ENCODE measurements at places on chromosomes 12 and 14.

GRCh38 chr14:31418440-31418839, 1.9 kb downstream of the HEATR5A start:
- DNase-seq = no peak

- no peak for DNase-seq
Measured at GRCh38 chr14:101072531-101072930, 169.0 kb upstream of the RTL1 start.

- no peak for DNase-seq
Measured at GRCh38 chr12:114628199-114628598, 55.8 kb downstream of the TBX3 start.

- no peak for DNase-seq
Measured at GRCh38 chr14:73325630-73326299, 88.5 kb downstream of the PAPLN start.

DNA sequence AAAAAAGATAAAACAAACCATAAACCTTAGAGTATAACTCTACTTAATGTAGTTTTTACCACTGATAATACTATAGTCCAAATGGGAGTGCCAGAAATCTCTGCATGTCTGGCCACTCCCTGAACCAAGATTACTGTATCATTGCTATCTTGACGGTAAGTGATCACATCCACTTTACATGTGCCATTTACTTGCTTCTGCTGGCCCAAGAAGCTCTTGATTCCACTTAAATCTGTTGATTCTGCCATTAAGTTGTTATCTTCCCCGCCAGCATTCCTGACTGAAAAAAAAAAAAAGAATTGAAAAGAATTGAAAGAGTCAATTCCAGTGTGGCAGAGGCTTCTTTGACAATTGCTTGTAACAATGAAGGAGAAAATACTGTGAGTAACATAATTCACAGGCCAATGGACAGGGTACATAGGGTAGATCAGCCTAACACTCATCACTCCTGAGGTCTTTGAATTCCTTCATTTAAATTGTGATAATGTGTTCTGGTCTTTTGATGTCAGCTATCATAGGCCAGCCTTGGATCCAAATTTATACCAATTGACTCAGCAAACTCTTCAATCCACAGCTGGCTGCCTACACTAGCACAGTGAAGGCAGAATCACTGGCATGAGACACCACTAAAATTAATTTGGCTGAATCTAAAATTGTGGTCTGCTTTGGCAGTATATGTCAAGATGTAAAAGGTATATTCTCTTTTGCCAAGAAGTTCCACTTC, 665.2 kb upstream of the FLRT2 start:
- no peak for DNase-seq

DNA sequence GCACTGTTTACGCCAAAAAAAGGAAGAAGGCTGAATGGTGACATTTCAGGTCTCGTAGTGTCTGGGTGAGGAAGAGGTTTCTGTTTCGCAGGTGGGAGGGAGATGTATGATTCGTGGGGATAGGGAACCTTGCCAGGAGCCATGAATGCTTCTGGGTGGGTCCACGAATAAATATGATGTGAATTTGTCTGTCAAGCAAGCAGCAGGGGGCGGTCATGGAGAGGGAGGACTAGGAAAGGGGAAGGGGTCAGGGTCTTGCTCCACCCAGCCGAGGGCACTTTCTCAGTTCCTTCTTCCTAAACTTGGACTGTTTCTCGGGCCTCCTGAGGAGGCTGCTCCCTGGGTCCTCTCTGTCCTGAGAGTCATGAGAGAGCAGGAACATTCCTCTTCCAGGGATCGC, 72.5 kb downstream of the LGMN start:
- DNase-seq = no peak

DNA sequence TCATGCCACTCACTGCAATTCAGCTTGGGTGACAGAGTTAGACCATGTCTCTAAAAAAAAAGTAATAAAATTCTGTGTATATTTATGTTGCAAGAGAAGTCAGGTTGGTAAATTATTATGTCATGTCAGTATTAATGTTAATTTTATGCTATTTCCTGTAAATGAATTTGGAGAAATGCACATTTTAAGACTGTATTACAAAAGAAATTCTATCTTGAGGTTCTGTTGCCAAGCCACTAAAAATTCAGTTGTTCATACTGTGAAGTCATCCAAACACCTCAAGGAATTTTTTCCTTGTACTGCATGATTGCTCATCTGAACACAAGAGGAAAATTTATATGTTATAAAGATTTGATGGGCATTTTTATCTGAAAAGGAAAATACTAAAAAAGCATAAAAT, 23.3 kb upstream of the HMGA2 start:
- DNase-seq = no peak

DNA sequence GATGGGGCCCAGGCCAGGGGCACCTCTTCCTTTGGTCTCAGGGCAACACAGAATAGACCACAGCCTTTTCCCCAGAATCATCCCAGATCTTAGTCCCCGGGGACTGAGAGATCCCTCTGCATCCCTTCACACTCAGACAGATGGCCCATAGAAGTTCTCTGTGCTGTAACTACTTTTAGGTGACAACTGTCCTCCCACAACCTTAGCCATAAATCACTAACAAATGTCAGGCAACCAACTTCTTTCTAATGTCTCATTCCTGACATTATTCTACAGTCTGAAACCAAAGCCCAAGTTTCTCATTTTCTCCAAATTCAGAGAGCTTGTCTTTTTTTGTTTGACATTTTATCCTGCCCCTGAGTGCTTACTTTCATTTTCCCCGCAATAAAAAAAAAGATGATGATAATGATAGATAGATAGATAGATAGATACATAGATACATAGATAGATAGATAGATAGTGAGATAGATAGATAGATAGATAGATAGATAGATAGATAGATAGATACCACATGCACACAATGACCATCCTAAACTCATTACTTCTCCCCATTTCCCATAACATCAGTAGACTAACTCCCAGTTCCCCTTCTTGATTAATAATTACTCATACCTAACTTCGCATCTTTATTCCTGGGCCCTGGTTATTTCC, 28.6 kb downstream of the DUSP6 start:
- no peak for DNase-seq
